ENCODE measurements at places on chromosomes 2 and 18. TPM values are rescaled to one million over a fixed set of nuclear protein-coding genes. Genes with fewer than 3 reads are reported as not detected.

The CRYGD gene
- total RNA-seq = not detected

The C1GALT1C1L gene
- 2.8 TPM for total RNA-seq

The TMEFF2 gene
- total RNA-seq = 0.47 TPM

The MTERF4 gene
- 19.1 TPM for total RNA-seq

The NETO1 gene
- total RNA-seq = 1.6 TPM

The AQP12A gene
- not detected for total RNA-seq

The FAM110C gene
- total RNA-seq = 6.2 TPM

The PIEZO2 gene
- total RNA-seq = 2.1 TPM

The SERPINB10 gene
- total RNA-seq = not detected

The IL36RN gene
- total RNA-seq = not detected

DNA sequence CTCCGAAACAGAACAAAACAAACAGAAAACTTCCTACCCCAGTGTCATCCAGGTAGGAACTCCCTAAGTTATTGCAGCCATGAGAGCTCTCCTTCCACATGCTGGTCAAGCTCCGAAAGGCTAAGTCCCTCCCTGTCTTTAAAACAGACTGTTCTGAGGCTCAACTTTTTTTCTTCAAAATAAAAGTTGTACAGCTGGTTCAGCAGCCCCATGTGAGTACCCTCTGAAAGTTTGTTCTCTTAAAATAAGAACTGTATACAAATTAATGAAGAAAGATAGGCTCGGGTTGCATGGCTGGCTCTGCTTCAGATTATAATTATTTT lies at the start of gene PDE1A:
Gene PDE1A, minus strand, starts transcription at position 119 of the 323 bp plus-strand sequence.
- DNase-seq = no peak

- DNase-seq = no peak
Observed at GRCh38 chr2:122799391-122799790, 1043.9 kb downstream of the TSN start.

DNA sequence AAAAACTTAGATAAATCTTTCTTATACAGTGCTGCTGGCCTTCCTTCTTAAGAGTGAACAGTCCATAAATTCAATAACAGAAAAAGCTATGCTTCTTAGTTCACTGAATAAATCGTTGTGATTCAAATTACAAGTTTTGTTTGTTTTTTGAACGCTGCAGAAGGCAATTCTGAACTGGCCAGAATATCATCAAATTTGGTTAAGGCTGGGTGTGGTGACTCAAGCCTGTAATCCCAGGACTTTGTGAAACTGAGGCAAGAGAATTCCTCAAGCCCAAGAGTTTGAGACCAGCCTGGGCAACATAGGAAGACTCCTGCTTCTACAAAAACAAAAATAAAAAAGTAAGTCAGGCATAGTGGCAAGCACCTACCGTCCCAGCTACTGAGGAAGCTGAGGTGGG lies 111.2 kb upstream of the SLC39A10 start:
- DNase-seq = no peak

GRCh38 chr2:71546777-71547281 lies 93.5 kb downstream of the DYSF start:
- no peak for DNase-seq

GRCh38 chr2:67993329-67993728 lies 69.5 kb downstream of the C1D start:
- no peak for DNase-seq

- DNase-seq = no peak
Observed at GRCh38 chr2:129458436-129458835, 521.0 kb upstream of the RAB6C start.

DNA sequence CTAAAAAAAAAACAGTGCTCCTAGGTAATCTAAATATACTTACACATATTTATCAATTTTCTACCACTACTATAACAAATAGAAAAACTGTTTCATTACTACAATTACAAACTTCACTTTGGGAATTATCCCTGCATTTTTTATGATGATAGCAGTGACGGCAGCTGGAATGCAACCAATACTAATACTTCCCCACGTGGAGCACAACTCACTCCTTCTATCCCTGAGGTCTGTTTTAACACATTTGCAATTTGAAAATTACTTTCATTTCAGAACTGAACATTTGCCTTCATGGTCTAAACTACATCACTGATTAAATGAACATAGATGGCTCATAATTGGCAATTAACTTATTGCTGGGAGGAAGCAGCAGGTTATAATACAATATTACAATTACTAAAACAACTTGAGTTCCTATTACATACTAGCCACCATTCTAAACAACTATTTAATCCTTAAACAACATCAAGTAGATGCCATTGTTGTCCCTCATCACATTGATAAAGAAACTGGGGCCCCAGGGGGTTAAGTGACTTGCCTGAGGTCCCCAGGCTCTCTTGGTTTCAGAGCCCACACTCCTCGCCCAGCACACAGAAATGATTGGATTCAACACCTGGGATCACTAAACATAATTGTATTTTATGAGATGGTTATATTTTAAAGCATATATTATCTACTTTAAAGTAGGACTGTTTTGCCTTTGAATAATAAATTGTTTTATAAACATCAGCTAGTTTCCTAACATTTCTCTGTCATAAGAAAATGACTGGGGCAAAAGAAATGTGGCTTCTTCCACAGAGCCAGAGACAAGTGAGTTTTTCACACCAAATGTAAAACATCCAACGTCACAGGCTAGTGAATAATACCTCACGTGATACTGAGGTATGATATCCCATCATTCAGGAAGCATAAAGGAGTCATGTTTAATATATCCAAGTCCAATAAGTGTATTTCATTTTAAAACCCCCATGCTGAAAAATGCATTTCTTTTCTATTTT lies 6.2 kb downstream of the COLEC12 start:
- DNase-seq = no peak

DNA sequence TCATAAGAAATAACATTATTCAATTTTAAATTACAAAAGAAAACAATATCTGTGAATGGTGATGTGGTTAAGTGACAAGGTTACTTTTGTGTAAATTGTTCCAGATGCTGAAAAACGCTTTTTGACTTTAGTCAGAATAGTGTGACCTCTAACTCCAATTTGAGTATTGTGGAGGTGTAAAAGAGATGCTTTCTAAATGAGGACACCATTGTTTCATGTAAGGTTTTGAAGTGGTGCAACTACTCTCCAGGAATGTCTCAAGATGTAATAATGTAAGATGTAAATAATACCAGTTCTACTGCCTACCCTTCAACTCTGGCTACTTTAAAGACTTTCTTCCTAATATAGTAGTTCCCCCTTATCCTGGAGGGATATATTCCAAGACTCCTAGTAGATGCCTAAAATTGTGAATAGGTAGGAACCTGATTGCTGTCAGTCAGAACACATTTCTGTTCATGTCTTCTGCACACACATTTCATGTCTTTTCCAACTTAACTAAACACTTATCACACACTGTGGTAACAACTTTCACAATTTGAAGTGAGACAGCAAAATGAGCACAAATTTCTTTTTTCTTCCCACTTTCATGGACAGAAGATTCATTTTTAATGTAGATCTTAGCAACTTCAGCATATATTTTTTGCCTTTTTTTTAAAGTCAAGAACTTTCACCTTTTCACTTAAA lies 39.1 kb upstream of the PPP1R1C start:
- no peak for DNase-seq

GRCh38 chr18:58276789-58277739 lies 233.0 kb downstream of the NEDD4L start:
- DNase-seq = no peak

DNA sequence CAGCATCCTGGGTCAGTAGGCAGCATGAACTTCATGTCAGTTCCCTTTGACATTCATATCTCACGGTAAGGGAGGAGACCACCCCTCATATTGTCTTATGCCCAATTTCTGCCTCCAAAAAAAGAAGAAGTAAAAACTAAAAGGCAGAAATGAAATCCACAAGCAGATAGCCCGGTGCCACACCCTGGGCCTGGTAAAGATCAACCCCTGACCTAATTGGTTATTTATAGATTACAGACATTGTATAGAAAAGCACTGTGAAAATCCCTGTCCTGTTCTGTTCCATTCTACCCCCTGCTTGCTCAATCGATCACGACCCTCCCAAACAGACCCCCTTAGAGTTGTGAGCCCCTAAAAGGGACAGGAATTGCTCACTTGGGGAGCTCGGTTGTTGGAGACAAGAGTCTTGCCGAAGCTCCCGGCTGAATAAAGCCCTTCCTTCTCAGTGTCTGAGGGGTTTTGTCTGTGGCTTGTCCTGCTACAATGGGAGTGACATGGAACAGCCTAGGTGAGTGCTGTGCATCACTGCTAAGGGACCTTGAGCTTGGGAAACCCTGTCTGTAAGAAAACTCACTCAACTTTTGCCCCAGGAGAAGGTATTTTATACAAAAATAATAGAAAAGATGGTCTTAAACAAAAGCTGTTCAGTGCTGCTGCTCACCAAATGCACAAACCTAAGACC lies 11.1 kb downstream of the NDUFV2 start:
- DNase-seq = no peak

DNA sequence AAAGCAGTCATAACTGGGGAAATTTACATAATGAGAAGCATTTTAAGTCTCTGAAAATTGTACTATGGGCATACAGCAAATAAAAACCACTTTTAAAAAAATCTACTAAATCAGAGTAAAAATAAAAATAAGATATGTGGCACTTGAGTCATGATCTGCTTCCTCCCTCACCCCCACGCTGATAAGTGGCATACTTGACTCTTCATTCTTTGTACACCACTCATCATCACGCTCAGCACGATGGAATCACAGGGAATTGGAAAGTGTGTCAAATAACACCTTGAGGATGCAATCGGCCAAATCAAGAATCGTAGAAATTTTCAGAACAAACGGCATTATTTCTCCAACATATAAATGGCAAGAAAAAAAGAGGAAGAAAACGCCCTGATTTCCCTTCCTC lies 41.1 kb upstream of the REG3G start:
- no peak for DNase-seq

DNA sequence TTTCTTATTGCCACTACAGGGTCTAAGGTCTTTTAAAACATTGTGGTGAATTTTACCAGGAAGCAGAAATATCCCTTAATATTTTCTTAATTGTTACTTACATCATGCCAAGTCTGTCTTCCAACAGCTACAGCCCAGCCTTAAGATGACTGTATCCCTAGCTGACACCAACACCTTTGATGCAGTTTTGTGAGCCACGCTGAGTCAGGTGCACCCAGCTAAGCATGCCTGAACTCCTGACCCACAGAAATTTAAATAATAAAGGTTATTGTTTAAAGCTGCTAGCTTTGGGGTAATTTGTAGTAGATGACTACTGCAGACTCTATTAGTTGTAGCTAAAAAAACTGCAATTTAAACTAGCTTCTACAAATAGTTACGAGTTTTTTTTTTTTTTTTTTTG lies 1757.9 kb upstream of the LRRTM1 start:
- DNase-seq = no peak

DNA sequence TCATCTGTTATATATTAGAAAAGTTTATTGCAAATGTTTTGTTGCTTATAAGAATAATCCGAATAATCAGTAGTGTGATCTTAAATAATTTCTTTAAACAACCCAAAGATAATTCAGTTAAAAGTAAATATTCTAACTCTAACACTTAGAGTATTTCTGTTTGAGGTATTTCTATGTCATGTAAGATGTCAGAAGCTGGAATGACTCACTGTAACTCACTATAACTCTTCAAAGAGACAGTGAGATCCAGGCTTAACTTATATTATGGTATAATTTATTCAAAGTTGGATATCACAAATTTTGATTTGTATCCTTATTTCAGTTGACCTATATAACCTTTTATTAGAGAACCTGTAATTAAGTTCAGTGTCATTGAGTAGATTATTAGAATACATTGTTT lies 6.9 kb downstream of the MBD5 start:
- DNase-seq = no peak

DNA sequence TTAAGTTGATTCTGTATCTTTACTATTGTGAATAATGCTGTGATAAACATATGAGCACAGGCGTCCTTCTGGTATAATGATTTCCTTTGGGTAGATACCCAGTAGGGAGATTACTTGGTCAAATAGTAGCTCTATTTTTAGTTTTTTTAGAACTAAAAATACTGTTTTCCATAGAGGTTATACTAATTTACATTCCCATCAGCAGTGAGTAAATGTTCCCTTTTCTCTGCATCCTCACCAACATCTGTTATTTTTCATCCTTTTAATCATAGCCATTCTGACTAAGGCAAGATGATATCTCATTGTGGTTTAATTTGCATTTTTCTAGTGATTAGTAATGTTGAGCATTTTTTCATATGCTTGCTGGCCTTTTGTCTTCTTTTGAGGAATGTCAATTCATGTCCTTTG lies 35.1 kb downstream of the PMS1 start:
- no peak for DNase-seq

DNA sequence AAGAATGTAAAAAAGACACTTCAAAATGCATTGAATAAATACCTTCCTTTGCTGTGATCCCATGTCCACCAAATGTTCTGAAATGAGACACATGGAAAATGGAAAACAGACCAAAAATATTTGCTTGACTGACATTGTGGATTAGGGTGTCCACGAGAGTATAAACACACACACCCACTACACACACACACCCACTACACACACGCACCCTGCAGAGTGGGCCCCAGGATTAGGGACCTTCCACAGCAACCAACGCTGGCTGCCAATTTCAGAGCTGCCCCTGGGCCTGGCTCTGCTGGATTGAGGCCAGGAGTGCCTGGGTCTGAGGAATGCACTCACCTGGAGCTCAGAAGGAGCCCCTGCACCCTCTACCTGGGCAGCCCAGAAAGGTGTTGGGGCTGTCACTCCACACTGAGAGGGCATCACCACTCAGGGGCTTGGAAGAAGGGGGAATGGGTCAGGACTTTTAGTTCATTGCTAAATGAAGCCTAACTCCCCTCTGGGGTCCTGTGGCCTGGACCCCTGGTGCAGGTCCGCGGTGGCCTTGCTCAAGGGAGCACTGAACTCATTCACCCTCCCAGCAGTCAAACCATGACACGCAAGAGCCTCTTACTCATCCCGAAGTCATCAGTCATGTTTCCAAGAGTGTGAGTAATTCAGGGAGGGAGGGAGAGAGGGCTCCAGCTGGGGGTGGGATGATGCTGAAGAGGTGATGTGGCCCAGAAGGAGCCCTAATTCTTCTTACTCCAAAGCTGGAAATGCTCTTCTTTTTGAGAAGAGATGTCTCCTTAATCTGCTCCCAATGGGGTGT lies 50.2 kb upstream of the PLB1 start:
- no peak for DNase-seq

- no peak for DNase-seq
Observed at GRCh38 chr2:223599640-223600380, 2.4 kb downstream of the SCG2 start.

- DNase-seq = no peak
Observed at GRCh38 chr2:62200291-62200841, 4.5 kb downstream of the B3GNT2 start.

GRCh38 chr2:17515652-17516051 lies 2.6 kb downstream of the RAD51AP2 start:
- DNase-seq = no peak
